Inflammatory macrophage (primary cell): ENCODE measurements at places on chromosomes 16 and 17.

- peak; percentile 34 for DNase-seq
These were observed 794 bp downstream of the TMEM235 start for GRCh38 chr17:78231991-78232858.

DNA sequence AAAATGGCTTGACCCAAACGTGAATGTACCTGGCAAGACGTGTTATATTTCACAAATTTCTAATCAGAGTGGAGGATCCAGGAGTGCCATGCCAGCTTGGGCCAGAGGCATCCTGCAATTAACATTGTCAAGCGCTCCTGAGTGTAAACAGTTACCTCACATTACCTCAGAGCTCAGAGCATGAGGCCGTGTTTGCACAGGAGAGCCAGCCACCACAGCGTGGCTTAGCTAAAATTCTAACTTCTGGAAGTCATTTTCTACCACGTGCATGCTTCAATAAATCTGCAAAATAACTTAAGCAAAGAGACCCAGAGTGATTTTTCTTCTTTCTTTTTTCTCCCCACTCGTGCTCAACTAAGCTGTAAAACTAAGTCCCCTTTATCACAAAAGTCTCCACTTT is 769.0 kb downstream of the KCNJ2 start:
- no peak for DNase-seq

DNA sequence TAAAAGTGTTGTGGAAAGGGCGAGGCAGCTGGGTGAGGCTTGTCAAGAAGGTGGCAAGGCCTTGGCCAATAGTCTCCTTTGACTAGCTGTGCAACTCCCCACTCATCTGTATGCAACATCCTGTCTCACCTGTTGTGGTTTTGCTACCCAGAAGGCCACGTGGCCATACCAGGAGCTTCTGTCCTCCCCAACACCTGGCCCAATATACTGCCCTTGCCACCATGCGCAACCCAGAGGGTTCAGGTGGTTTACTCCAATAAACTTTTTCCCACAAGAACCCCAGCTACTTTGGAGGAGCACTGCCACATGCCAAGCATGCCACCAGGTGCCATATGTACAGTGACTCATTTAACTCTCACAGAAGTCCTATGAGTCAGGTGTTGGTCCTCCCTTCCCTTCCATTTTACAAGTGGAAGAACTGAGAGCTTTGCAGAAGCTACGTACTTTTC is 10.2 kb downstream of the MYO19 start:
- no peak for DNase-seq

DNA sequence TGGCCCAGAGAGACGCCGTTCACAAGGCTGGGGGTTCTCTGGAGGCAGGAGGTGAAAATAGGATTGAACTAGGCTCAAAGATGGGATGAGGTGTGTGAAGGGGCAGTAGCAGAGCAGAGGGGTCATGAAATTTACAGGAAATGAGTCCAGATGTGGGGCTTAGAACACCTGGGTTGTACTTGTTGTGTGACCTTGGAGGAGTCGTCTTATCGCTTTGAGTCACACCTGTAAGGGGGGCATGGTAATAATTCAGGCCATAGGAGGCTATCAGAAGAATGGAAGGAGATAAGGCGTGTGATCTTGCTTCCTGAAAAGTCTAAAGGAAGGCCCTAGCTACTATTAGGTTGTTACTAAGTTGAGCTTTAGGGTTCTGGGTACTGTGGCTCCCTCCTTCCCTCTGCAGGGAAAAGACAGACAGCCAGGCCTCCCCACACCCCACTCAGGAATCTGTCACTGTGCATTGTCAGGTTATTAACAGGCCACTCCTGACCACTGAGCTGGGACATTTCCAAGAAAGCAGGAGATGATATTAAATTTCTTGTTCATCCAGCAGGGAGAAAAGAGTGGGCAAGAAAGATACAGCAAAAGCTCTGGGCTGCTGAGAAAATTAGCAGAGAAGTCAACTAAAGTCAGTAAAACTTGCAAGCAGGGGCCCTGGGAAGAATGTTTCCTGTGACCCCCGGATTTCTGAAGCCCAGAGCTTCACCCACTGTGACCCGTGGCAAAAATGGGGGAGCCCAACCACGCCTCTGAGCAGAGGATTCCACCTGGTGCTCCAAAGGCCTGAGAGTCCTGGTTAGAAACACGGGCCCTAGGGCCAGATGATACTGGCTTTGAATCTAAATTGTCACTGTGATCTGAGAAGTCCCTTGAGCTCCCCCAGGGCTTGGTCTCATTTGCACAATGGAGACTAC is 6.0 kb upstream of the CDC42EP4 start:
- no peak for DNase-seq
